ENCODE measurements at places on chromosomes 16 and 17.

- DNase-seq = no peak
These were observed 15.2 kb downstream of the SOCS3 start for GRCh38 chr17:78344666-78345065.

DNA sequence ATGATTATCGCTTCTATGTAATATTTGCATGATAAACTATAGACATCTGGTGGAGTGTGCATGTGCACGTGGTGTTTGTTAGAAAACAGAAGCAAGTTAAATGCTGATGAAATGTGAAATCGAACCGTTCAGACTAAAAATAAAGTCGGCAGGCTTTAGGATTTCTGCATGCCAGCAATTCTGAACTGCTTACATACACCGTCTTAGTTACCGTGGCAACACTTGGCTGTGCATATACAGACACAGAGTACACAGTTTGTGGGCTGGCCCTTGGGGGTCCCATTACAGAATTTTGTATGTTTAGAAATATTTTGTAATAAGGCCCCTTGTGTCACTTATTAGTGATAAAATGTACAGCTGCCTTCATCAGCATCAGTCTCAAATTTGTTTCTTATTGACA, 605.5 kb downstream of the RBFOX1 start:
- no peak for DNase-seq

GRCh38 chr17:37567538-37567937, 41.7 kb downstream of the SYNRG start:
- no peak for DNase-seq

DNA sequence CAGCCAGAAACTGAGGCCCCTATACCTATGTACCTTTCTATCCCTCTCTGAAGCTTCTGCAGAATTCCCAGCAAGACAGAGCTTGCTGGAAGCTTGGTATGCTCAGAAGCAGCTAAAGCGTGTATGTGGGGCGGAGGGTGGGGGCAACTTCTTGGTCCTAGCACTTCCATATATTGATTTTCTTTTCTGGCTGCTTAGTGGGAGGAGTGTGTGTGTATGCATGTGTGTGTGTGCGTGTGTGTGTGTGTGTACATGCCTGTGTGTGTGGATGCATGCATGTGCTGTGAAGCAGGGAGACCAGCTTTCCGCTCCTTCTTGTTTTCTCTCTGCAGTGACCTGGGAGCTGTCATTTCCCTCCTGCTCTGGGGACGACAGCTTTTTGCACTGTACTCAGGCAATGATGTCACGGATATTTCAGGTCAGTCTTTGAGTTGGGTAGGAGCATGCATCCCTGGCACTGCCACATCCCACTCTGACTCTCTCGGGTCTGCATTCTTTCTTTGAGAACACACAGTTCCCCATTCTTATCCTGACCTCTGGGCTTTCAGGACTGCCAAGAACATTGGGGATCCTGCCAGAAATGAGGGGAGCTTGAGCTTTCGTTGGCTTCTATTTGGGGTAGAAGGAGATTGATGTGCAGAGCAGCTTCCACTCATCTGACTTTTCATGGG, 10.7 kb downstream of the HPR start:
- DNase-seq = no peak

- DNase-seq = no peak
These were observed 23.5 kb downstream of the SPECC1 start for GRCh38 chr17:20032636-20033035.

DNA sequence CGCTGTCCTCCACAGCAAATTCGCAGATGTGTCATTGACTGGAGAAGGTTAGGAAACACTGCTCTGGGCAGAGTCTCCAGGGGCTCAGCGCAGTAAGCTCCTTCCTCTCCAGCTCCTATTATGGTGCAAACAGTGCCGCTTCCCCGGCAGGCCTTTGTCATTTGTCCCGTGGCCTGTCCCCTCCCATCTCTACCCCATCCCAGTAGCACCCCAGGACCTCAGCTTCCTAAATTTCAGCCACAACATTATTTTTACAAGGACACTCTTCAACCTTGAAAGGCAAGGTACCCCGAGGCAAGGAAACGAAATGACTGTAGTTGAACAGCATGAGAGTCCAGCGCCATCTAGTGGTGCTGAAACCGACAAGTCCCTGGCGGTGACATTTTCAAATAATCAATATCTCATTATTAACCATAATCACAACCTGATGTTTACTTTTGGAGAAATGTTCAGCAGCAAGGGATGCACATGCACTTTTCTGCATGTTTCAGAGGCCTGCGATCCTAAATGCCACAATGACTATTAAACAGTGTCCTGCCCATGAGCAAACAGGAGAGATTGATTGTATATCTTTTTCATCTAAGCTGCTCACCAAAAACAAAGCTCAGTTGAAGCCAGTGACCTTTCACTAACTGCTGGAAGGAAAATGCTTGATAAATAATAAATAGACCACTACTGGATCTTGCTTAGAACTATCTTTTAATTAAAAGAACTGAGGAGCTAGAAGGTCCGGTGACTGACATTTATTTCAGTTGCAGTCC, 16.5 kb downstream of the MRPS23 start:
- no peak for DNase-seq

DNA sequence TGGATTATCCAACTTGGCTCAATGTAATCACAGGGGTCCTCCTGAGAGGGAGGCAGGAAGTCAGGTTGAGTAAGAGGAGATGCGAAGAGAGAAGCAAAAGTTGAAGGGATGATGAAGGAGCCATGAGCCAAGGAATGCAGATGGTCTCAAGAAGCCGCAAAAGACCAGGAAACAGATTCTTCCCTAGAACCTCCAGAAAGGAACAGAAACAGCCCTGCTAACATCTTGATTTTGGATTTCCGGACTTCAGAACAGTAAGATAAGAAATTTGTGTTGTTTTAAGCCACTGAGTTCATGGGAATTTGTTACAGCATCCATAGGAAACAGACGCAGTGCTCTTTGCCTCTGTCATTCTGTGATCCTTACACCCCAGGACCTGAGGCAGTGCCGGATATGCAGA, 26.8 kb downstream of the CMTR2 start:
- DNase-seq = no peak

- no peak for DNase-seq
These were observed 721.5 kb downstream of the MAF start for GRCh38 chr16:78879011-78879410.

DNA sequence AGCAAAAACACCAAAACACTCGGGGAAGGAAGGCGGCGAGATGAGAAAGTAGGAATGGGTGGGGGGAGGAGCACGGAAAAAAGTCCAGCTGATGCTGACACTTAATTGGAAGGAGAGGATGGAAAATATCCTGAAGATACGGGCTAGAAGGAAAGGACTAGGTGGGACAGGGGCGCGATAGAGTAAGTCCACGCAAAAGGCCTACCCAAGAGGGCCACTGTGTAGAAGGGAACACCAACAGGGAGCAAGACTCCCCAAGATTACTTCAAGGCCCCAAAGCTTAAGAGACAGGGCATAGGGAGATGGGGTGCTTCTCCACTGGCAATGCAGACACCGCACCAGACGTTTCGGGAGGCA, 736 bp downstream of the APPBP2 start:
- no peak for DNase-seq

DNA sequence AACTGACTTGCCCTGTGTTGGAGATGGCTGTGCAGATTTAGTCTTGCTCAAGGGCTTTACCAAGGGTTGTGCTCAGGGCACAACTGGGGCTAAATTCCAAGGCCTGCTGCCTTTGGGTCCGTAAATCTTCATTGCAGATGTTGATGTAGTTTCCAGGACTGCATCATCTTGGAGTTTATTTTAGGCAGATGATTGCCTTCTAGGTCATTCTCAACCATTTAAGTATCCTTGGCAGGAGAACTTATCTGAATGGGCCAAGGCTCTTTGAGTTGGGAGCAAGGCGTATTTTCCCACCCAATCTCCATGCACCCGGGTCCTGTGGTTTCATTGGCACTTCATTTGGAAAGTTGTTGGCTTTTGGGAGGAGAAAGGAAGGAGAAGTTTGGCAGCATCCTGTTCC, 200.3 kb downstream of the MSI2 start:
- no peak for DNase-seq

DNA sequence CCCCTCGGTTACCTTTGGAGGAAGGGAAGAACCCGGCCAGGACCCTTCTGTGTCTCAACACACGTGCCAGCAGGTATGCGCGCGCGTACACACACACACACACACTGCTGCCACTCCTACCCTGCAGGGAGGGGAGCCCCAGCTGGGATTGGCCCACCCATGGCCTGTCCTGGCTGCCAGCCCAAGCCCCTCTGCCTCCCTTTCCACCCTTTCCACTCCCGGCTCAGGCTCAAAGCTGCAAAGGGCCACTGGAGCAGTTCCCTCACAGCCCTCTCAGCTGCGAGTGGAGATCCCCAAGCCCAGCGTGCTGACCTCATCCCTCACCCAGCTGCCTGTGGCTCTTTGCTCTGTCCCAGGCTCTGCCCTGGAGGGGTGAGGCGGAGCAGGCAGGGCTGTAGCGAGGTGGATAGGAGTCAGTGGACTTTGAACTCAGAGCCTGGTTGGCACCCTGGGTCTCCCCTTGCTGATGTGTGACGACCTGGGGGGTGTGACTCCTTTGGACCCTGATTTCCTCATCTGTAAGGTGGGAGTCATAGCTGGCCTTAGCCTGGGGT, 14.5 kb downstream of the KIF19 start:
- no peak for DNase-seq

- DNase-seq = no peak
These were observed 90.0 kb downstream of the CFDP1 start for GRCh38 chr16:75343286-75343685.

DNA sequence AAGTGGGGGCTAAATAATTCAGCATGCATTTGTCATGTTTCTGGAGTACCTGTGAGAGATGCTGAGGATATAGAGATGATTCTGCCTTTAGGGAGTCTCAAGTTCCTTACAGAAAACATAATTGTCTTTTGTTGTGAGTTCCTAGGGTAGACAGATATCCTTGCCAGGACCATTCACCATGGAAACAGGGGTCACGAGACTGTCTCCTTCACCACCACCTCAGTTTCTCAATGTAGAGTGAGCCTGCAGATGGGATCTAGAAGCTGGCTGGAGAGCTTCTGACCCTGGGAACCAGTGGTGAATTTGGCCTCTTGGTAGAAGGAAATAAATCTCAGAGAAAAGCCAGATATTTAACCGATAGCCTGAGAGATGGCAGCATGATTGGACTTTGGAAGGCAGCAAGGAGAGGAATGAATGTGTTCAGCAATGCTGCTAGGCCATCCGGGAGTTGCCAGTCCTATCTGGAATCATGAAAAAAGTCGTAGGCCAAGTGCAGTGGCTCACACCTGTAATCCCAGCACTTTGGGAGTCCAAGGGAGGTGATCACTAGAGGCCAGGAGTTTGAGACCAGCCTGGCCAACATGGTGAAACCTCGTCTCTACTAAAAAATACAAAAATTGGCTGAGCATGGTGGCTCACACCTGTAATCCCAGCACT, 7.4 kb upstream of the HDAC5 start:
- no peak for DNase-seq

- no peak for DNase-seq
These were observed 140.8 kb upstream of the ELAC2 start for GRCh38 chr17:13158494-13159240.

- no peak for DNase-seq
These were observed 28.9 kb upstream of the RPH3AL start for GRCh38 chr17:381516-381915.

GRCh38 chr17:81396278-81396721, 1.0 kb downstream of the BAHCC1 start:
- DNase-seq = no peak

DNA sequence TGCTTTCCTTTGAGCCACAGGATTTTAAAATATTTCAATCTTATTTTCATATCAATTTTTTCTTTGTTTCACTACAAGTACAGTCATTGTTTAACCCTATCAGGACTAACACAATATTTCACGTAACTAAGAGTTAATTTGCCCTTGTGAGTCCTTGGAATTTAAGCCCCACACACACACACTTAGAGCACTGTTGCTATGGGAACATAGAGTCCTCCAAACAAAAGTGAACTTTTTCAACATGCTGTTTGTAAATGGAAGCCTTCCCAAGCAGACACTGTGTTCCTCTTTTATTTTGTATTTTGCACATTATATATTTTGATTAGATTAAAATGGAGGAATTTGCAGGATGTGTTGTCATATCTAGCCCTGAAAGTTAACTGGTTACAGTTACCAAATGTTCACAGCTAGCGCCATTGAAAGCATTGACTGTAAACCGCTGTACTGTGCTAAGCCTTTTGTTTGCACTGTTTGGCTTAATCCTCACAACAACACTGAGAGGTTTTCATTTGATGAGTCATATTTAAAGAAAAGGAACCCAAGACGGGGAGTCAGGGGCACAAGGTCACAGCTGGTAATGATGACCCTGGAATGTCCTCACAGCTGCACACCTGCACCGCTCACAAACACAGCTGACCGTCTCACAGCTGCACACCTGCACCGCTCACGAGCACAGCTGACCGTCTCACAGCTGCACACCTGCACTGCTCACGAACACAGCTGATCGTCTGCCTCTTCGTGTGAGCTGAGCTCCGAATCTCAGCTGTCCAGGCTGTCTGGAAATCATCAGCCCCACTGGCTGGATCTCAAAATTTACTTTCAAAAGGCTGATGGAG, 6.3 kb downstream of the HSBP1 start:
- no peak for DNase-seq

GRCh38 chr17:19402171-19402570, 8.9 kb upstream of the RNF112 start:
- peak; percentile 32 for DNase-seq

DNA sequence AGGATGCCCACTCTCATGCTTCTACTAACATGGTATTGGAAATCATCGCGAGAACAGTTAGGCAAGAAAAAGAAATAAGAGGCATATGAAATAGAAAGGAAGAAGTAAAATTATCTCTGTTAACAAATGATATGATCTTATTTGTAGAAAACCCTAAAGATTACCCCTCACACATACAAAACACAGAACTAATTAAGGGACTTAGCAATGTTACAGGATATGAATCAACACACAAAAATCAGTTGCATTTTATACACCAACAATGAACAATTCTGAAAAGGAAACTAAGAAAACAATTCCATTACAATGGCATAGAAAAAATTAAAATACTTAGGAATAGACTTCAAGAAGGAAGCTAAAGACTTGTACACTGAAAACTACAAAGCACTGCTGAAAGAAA, 2.7 kb upstream of the CAPNS2 start:
- no peak for DNase-seq

DNA sequence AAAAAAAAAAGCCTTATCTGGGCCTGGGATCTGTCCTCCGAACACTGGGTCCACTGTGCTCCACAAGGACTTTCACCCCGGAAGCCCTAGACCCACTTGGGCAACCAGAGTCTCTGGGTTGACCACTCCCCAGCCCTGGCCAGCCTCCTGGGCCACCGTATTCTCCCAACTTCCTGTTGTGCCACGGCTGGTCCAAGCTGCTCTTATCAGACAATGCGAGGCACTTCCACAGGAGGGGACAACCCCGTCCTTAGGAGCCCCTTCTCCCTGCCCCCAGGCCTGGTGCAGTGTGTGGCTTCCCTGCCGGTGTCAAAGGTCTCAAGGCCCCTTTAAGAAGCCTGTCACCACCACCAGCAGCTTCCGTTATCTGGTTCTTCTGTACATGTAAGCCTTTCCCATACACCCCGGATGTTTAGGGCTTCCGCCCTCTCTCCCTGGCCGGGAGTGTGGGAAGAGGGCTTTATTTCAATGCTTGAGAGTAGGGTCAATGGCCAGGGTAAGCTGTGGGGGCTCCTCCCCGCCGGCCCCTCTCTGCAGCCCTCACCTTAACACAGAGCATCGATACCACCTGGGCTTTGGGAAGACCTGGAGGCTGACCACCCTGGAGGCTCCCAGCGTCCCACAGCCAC, 313.0 kb downstream of the SEC14L1 start:
- DNase-seq = no peak

Data from LNCaP clone FGC (cell line).